ENCODE measurements at places on chromosomes 16 and 17. TPM values are rescaled to one million over a fixed set of nuclear protein-coding genes. Genes with fewer than 3 reads are reported as not detected.
A peak's percentile ranks its signal among the peaks of the same experiment; 100 is the strongest.

Gene COL1A1
- total RNA-seq = 28.2 TPM

- no peak for DNase-seq
Observed at GRCh38 chr16:81137754-81138153, 41.6 kb upstream of the GCSH start.

GRCh38 chr17:72598695-72599094, 477.9 kb downstream of the SOX9 start:
- DNase-seq = no peak

- no peak for DNase-seq
Observed at GRCh38 chr17:14672830-14673229, 371.9 kb downstream of the HS3ST3B1 start.

GRCh38 chr16:70694088-70694867, 8.4 kb upstream of the MTSS2 start:
- peak; percentile 64 for DNase-seq
